Natural killer cell treated with Interleukin-12 subunit alpha and Interleukin-12 subunit beta and Interleukin-15 and Interleukin-18, amount 100 ng/mL, for 72 hours (primary cell): ENCODE measurements at places on chromosomes 16 and 17.
A peak's percentile ranks its signal among the peaks of the same experiment; 100 is the strongest.

DNA sequence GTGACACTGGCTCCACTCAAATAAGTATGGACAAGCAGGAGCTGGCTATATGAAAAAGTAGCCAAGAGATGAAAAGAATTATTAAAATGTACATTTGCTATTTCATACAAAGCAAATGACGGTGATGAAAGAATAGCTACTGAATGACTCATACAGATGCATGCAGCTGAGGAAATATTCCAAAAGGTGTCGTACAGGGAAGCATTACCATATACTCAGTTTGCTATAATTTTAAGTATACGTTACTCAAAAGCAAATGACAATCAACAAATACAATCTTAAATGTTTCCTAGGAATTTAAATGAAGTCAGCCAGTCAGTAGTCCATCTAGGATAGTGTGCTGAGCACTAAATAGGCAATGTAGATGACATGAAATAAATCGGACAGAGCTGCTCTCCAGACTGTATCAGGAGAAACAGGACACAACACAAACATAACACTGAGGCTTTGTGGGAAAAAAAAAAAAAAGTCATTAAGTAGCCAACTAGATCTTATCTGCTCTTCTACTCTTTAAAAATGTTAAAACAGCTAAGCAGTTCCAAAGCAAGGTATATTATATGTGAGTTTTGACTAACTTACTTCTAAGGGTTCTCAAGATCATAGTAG lies 65.0 kb downstream of the NCOR1 start:
- DNase-seq: no peak
- peaks cover 37% of the 10 kb centered on the region for H3K36me3 ChIP-seq
- H3K4me3 ChIP-seq: no peak overlapping the region
- no peak overlapping the region for H3K27ac ChIP-seq

DNA sequence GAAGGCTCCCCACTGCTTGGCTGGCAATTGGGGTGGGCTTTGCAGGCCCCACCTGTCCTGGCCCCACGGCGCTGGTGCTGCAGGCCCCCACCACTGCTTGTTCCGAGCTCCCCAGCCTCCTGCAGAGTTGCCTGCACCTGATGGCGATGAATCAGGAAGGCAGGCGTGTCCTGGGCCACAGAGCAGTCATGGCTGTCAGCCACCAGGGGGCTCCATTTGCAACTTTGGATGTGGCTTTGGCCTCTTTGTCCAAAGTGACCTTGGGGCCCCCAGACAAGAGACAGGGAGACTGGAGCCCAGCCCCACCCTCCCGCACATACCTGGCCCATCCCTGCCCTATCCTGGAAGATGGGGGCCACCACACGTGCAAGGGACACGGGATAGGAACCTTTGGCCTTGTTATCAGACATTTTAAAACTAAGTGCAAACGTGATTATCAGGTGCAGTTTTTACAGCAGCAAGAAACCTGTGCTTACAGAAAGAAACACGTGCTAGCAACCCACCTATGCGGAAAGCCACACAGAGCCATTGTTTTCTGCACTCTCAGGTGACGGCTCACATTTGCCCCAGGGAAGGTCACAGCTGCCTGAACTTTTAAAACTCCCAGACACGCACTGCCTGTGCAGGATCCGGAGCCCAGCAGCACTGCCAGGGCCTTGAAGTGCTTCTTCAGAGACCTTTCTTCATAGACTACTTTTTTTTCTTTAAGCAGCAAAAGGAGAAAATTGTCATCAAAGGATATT lies at the start of gene DNASE1:
Gene DNASE1, plus strand, starts transcription at position 443 of the 743 bp plus-strand sequence. CDS start 683 bp downstream, outside the sequence.
- no peaks in the 10 kb centered on the region for H3K27me3 ChIP-seq
- no peaks in the 10 kb centered on the region for H3K4me1 ChIP-seq
- no peak within 1 kb of the TSS for H3K4me3 ChIP-seq

- H3K27me3 ChIP-seq: no peaks in the 10 kb centered on the region
- H3K27ac ChIP-seq: no peak overlapping the region
- peaks cover 6% of the 10 kb centered on the region for H3K4me1 ChIP-seq
- DNase-seq: no peak
Measured at GRCh38 chr17:20779521-20779920, 200.0 kb downstream of the CDRT15L2 start.

DNA sequence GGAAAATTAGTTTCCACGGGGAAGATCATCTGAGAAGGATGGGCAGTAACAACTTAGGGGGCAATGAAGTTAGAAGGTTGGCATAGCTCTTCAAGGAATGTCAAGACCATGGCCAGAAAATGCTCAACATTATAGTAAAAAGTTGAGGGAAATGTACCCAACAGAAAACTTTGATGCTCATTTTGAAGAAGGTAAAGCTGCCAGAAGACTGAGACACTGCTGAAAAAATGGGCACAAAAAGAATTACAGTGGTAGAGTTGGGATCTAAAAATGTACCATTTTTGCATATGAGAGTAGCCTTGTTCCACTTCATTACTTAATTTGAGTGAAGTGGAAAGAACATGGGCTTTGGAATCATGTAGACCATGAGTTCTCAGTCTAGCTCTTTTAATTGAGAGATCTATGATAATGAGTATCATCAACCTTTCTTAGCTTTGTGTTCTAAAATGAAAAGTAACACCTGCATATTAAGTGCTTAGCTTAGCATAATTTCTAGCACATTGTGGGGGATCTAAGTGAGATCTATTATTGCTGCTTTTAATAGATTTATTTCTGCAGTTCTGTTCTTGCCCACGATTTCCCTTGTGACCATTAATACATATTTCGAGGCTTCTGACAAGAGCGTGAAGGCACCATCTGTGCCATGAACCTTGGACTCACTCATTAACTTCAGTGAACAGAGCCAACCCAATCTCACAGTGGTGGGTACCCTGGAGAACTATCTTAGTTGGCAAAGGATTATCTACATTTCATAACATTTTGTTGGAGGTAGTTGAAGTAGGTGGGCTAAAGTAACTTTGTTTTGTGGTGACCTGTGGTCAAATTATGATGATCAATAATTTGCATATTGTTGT lies 3.0 kb downstream of the NACA2 start:
- peaks cover 4% of the 10 kb centered on the region for H3K27me3 ChIP-seq
- no peak for DNase-seq
- no peak overlapping the region for H3K4me3 ChIP-seq
- H3K4me1 ChIP-seq: no peaks in the 10 kb centered on the region

GRCh38 chr16:50368410-50369132 lies at the start of gene BRD7:
TSS of gene BRD7 (minus strand) at chr16:50368988. CDS start at chr16:50368774, 214 bp downstream.
- peaks cover 54% of the 10 kb centered on the region for H3K4me1 ChIP-seq
- peak within 1 kb of the TSS; percentile 98 for H3K27ac ChIP-seq
- peak; percentile 77 for DNase-seq
- H3K27me3 ChIP-seq: no peaks in the 10 kb centered on the region

- H3K4me3 ChIP-seq: no peak overlapping the region
- H3K27me3 ChIP-seq: peaks cover 7% of the 10 kb centered on the region
- no peak for DNase-seq
- H3K4me1 ChIP-seq: peaks cover 5% of the 10 kb centered on the region
Measured at GRCh38 chr16:82092711-82093110, 57.7 kb downstream of the HSD17B2 start.

DNA sequence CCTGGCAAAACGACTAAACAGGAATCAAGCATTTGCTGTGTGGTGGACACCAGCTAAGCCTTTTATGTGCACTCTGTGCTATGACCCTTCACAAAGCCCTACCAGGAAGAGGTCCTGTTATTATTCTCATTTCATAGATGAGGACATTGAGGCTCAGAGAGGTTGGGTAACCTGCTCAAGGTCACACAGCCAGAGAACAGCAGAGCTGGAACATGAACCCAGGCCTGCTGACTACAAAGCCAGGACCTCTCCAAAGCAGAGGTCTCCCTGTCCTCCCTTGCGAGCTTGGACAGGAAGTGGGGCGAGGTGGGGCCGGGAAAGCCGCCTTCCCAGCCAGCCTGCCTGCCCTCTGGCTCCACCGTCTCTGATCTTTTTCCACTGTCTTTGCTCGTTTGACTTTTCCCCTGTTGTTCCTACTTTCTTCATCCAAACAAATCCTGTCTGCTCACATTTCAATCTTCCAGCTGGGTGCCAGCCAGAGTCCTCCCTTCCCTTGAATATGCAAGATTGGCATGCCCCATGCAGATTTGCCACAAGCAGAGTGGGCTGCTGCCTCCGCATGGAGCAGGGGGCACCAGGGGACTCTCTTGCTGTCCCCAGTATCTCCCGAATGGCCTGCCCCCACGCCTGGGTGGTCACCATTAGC lies 23.7 kb upstream of the RPTOR start:
- H3K4me3 ChIP-seq: no peak overlapping the region
- no peaks in the 10 kb centered on the region for H3K36me3 ChIP-seq
- no peaks in the 10 kb centered on the region for H3K4me1 ChIP-seq
- DNase-seq: no peak

- no peaks in the 10 kb centered on the region for H3K36me3 ChIP-seq
- H3K4me3 ChIP-seq: no peak overlapping the region
- DNase-seq: no peak
- no peaks in the 10 kb centered on the region for H3K27me3 ChIP-seq
- peaks cover 9% of the 10 kb centered on the region for H3K4me1 ChIP-seq
Measured at GRCh38 chr17:58611331-58611730, 80.5 kb downstream of the TEX14 start.

GRCh38 chr17:38798614-38799500 lies 499 bp downstream of the PIP4K2B start:
- H3K27me3 ChIP-seq: no peaks in the 10 kb centered on the region
- H3K4me1 ChIP-seq: peaks cover 30% of the 10 kb centered on the region
- peak; percentile 72 for DNase-seq

- H3K36me3 ChIP-seq: no peaks in the 10 kb centered on the region
- no peak overlapping the region for H3K27ac ChIP-seq
- H3K27me3 ChIP-seq: peaks cover 7% of the 10 kb centered on the region
- DNase-seq: no peak
- H3K4me1 ChIP-seq: peaks cover 4% of the 10 kb centered on the region
- H3K4me3 ChIP-seq: no peak overlapping the region
Measured at GRCh38 chr17:68776451-68776850, 175.3 kb upstream of the FAM20A start.

- H3K4me1 ChIP-seq: peaks cover 6% of the 10 kb centered on the region
- peak; percentile 54 for DNase-seq
- peaks cover 4% of the 10 kb centered on the region for H3K27me3 ChIP-seq
Measured at GRCh38 chr17:21676281-21677111, 15.8 kb upstream of the KCNJ18 start.

- H3K4me3 ChIP-seq: no peak overlapping the region
- peaks cover 10% of the 10 kb centered on the region for H3K27me3 ChIP-seq
- H3K36me3 ChIP-seq: no peaks in the 10 kb centered on the region
- no peak for DNase-seq
Measured at GRCh38 chr16:5482256-5482655, 384.7 kb upstream of the EEF2KMT start.

DNA sequence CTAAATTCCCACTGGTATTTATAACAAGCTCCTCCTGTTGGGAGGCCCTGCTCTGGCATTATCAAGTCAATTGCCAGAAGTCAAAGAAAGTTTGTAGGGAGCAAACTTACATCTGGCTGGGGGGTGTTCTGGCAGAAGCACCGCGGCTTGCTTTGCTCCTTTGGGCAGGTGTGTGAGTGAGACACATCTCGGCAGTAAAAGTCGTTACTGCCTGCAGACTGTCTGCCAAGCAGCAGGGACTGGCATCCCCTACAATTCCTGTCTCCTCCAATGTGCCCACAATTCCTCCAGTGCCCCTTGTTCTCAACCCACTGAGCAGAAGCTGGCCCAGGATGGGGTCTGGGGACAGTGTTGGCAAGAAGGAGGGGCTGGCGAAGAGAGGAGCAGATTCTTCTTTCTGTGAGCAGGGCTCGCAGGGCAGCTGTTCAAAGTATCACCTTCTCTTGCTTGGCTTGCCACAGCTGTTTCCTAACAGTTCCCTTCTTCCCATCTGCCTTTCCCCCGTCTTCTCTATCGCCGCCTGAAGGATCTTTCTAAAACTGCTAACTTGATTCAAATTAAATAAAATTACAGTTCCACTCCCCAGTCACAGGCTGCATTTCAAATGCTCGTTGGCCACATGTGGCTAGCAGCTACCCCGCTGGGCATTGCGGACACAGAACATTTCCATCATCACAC lies 30.2 kb downstream of the SPACA3 start:
- H3K36me3 ChIP-seq: no peaks in the 10 kb centered on the region
- no peak for DNase-seq
- no peaks in the 10 kb centered on the region for H3K4me1 ChIP-seq

DNA sequence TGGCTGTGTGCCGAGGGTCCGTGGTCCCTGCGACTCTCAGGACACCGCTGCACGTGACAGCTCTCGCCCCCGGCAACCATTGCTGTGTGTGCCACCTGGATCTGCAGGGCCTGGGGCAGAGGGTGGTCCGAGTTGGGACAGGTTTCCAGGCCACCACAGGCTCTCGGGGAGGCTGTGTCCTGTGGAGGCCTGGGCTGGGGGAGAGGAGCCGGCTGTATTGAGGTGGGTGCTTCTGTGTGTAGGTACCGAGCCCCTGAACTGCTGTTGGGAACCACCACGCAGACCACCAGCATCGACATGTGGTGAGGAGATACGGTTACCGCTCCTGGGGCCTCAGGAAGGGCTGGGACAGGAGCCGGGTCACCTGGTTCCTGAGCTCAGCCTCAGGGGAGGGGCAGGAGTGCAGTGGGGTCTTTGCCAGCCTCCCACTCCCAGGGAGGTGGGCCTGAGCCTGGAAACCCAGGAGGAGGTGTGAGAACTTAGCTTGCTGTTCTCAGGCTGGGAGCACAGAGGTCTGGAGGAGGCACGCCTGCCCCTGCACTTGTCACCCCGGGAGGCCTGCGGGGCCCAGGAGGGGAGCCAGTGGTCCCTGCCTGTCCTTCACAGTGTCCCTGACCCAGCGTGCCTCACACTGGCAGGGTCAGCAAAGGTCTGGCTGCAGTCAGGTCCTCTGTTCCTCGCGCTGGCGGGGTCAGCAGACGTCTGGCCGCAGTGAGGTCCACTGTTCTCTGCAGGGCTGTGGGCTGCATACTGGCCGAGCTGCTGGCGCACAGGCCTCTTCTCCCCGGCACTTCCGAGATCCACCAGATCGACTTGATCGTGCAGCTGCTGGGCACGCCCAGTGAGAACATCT lies 7.3 kb downstream of the SPATA2L start:
- peaks cover 12% of the 10 kb centered on the region for H3K4me1 ChIP-seq
- H3K27ac ChIP-seq: no peak overlapping the region
- H3K4me3 ChIP-seq: no peak overlapping the region
- no peaks in the 10 kb centered on the region for H3K36me3 ChIP-seq
- peak; percentile 57 for DNase-seq

GRCh38 chr17:7322520-7323194 lies 6.5 kb downstream of the NEURL4 start:
- no peak overlapping the region for H3K4me3 ChIP-seq
- no peaks in the 10 kb centered on the region for H3K36me3 ChIP-seq
- DNase-seq: no peak

GRCh38 chr17:68089881-68090280 lies 54.3 kb downstream of the KPNA2 start:
- peaks cover 27% of the 10 kb centered on the region for H3K4me1 ChIP-seq
- H3K36me3 ChIP-seq: no peaks in the 10 kb centered on the region
- H3K27me3 ChIP-seq: no peaks in the 10 kb centered on the region

GRCh38 chr17:11853321-11854151 lies 143.7 kb downstream of the ZNF18 start:
- no peak for DNase-seq
- no peaks in the 10 kb centered on the region for H3K4me1 ChIP-seq
- no peak overlapping the region for H3K4me3 ChIP-seq
- H3K36me3 ChIP-seq: no peaks in the 10 kb centered on the region

GRCh38 chr17:65662196-65662595 lies 100.7 kb upstream of the AXIN2 start:
- H3K4me3 ChIP-seq: no peak overlapping the region
- no peak overlapping the region for H3K27ac ChIP-seq
- no peaks in the 10 kb centered on the region for H3K4me1 ChIP-seq
- H3K27me3 ChIP-seq: peaks cover 22% of the 10 kb centered on the region
